Chondrocyte (in vitro differentiated cells): ENCODE measurements at places on chromosomes 3 and 15. TPM values are rescaled to one million over a fixed set of nuclear protein-coding genes. Genes with fewer than 3 reads are reported as not detected.

GRCh38 chr15:92848852-92849598, 51.1 kb upstream of the CHD2 start:
- no peak overlapping the region for H3K27ac ChIP-seq
- H3K4me1 ChIP-seq: peaks cover 24% of the 10 kb centered on the region
- H3K27me3 ChIP-seq: no peaks in the 10 kb centered on the region
- H3K4me3 ChIP-seq: no peak overlapping the region
- no peaks in the 10 kb centered on the region for H3K36me3 ChIP-seq

- peaks cover 10% of the 10 kb centered on the region for H3K36me3 ChIP-seq
- no peak overlapping the region for H3K4me3 ChIP-seq
- no peak overlapping the region for H3K27ac ChIP-seq
- no peaks in the 10 kb centered on the region for H3K27me3 ChIP-seq
These were observed 12.2 kb upstream of the SLC28A1 start for GRCh38 chr15:84872009-84872910.

GRCh38 chr3:7697548-7697947, 804.1 kb upstream of the LMCD1 start:
- H3K36me3 ChIP-seq: no peaks in the 10 kb centered on the region
- no peak for DNase-seq
- no peak overlapping the region for H3K4me3 ChIP-seq

DNA sequence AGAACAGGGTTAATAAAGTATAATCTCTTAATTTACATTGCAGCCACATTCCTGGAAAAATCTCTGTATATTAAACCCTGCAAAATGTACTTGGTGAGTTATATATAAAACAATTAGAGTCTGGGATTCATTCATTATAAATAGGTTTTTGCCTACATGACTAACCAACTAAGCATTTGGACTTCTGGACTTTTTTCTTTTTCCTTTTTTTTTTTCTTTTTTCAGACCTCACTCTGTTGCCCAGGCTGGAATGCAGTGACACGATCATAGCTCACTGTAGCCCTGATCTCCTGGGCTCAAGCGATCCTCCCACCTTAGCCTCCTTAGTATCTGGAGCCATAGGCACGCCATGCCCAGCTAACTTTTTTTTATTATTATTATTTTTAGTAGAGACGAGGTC, 4.5 kb downstream of the DNAJC13 start:
- peaks cover 53% of the 10 kb centered on the region for H3K4me1 ChIP-seq
- no peaks in the 10 kb centered on the region for H3K27me3 ChIP-seq
- no peak for DNase-seq
- H3K36me3 ChIP-seq: no peaks in the 10 kb centered on the region

DNA sequence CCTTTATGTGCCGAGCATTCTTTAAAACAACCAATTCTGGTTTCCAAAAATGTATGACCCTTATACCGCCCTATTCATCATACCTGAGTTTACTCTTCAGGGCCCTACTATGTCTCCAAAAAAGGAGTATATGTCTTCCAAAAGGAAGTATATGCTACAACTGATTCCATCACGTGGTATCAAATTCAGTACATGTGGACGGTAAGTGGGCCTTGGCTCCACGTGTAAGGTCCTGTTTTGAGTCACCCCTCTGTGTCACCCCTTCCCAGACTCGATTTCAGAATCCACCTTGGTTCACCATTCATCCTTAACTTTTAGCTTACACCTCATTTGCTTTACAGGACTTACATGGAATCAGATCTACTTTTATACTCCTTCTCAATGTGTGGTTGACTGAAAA, 37.8 kb downstream of the ABHD2 start:
- H3K36me3 ChIP-seq: peaks cover 5% of the 10 kb centered on the region
- no peak for DNase-seq
- no peaks in the 10 kb centered on the region for H3K27me3 ChIP-seq
- H3K4me3 ChIP-seq: no peak overlapping the region
- peaks cover 41% of the 10 kb centered on the region for H3K4me1 ChIP-seq

The SLMAP gene
- total RNA-seq: 105 to 116 TPM (median 116 TPM) in 3 replicates

The ALDH1A3 gene
- total RNA-seq: 0.51 to 0.55 TPM in 2 of 3 replicates, not detected in the other

DNA sequence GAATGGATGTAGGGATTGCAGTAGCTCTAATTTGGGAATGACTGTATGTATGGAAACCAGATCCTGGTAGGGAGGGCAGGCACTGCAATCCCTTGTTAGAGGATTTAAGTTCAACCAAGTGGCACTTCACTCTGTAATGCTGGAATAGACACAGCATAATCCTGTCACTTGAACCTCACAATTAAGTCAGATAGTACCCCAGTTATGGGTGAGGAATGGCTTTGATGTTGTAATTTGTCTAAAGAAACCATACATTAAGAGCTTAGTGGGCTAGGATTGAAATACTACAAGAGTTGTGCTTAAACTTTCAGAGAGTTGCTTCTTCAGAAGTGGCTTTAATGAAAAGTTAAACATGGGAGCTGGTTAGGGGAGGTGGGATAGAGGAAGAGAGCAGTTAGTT, 9.3 kb downstream of the RAB7A start:
- peaks cover 53% of the 10 kb centered on the region for H3K4me1 ChIP-seq
- H3K4me3 ChIP-seq: no peak overlapping the region
- no peak for DNase-seq
- no peaks in the 10 kb centered on the region for H3K36me3 ChIP-seq
- H3K27me3 ChIP-seq: no peaks in the 10 kb centered on the region

The CLDN1 gene
- total RNA-seq: 7.3 to 13.8 TPM (median 13.1 TPM) in 3 replicates

DNA sequence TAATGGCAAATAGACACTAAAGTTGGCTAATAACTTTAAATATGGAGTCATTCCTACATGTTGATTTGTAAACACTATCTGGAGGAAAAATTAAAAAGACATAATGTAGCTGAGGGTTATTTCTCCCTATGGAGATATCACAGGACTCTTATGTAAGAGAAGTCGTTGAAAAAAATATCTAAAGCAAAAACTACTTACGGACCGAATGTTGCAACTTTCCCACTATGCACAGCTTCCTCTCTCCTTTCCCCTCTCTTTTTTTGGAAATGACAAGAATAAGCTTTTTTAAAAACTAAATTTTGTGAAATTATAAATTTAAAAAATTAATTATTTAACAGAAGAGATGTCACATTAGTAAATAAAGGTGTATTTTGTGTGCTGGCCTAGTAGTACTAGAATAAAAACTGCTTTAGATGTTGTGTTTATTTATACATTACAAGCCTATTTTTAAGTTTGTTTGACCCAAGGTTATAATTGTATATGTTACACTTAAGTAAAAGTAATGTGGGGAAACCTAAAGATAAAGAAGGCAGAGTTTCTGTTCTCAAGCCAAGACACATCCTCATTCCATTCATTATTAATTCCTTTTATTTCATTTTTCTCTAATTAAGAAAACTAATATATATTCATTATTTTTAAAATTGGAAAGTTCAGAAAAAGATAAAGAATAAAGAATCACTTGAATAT, 20.7 kb upstream of the PPARG start:
- no peaks in the 10 kb centered on the region for H3K36me3 ChIP-seq
- H3K27me3 ChIP-seq: peaks cover 11% of the 10 kb centered on the region
- no peak for DNase-seq
- H3K4me1 ChIP-seq: no peaks in the 10 kb centered on the region
- no peak overlapping the region for H3K4me3 ChIP-seq

The MYH15 gene
- 0.05 to 0.17 TPM (median 0.05 TPM) in 3 replicates for total RNA-seq

- H3K4me3 ChIP-seq: no peak overlapping the region
- H3K4me1 ChIP-seq: no peaks in the 10 kb centered on the region
- H3K36me3 ChIP-seq: peaks cover 34% of the 10 kb centered on the region
- H3K27me3 ChIP-seq: no peaks in the 10 kb centered on the region
- H3K27ac ChIP-seq: no peak overlapping the region
These were observed 12.9 kb downstream of the TRIP4 start for GRCh38 chr15:64400583-64400982.

GRCh38 chr3:65338571-65338970, 650.8 kb upstream of the ADAMTS9 start:
- no peak overlapping the region for H3K27ac ChIP-seq
- peaks cover 2% of the 10 kb centered on the region for H3K36me3 ChIP-seq
- H3K27me3 ChIP-seq: peaks cover 20% of the 10 kb centered on the region
- no peak overlapping the region for H3K4me3 ChIP-seq
- peaks cover 10% of the 10 kb centered on the region for H3K4me1 ChIP-seq

The TICRR gene
- 2.2 to 3.5 TPM (median 2.4 TPM) in 3 replicates for total RNA-seq

DNA sequence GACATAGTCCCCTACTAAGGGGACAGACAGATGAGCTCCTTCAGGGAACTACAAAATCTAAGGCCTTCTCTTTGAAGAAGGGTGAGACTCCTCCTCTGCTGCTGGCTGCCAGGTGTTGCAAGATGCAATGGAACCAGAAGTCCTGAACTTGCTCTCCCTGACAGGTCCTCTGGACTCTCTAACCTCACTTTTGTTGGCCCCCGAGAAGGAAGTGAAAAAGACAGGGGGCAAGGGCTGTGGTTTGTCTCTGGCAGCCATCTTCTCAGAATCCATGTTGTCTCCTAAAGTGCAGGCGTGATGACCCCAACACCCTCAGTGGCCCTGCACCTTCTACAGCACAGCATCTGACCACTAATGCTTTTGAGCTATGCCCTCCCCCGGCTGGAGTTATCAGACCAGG, 292.5 kb downstream of the CHST2 start:
- no peaks in the 10 kb centered on the region for H3K27me3 ChIP-seq
- no peak overlapping the region for H3K4me3 ChIP-seq
- H3K4me1 ChIP-seq: no peaks in the 10 kb centered on the region
- H3K36me3 ChIP-seq: peaks cover 1% of the 10 kb centered on the region

The NOX5 gene
- total RNA-seq: not detected in 3 replicates

DNA sequence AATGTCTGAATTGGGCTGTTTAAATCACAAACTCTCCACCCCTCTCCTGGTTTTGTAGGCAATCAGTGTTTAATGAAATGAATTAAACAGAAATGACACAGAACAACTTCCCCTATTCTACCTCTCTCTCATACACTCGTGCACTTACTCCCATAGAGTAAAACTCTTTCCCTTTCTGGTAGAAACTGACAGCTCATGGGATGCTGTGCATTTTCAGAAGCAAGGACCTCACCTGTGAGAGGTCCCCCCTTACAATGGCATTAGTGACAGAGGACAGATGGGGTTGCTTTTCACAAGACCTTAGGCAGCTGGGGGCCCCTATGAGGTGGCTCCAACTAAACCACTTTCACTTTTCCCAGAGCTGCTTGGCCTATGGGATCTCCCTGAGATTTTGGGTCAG, 31.9 kb downstream of the PARP16 start:
- no peak overlapping the region for H3K27ac ChIP-seq
- H3K27me3 ChIP-seq: no peaks in the 10 kb centered on the region
- H3K4me1 ChIP-seq: no peaks in the 10 kb centered on the region

The NUDT16 gene
- total RNA-seq: 11.5 to 14.2 TPM (median 11.6 TPM) in 3 replicates

- H3K27me3 ChIP-seq: no peaks in the 10 kb centered on the region
- peaks cover 29% of the 10 kb centered on the region for H3K4me1 ChIP-seq
- no peak overlapping the region for H3K4me3 ChIP-seq
- no peak for DNase-seq
- no peak overlapping the region for H3K27ac ChIP-seq
- H3K36me3 ChIP-seq: peaks cover 8% of the 10 kb centered on the region
These were observed 2.1 kb downstream of the MYD88 start for GRCh38 chr3:38140326-38141172.

- H3K27me3 ChIP-seq: no peaks in the 10 kb centered on the region
- H3K4me1 ChIP-seq: peaks cover 7% of the 10 kb centered on the region
- no peaks in the 10 kb centered on the region for H3K36me3 ChIP-seq
These were observed 45.1 kb upstream of the RSL24D1 start for GRCh38 chr15:55241891-55242290.

The TNIK gene
- 16.9 to 18.7 TPM (median 17.5 TPM) in 3 replicates for total RNA-seq

The MAPK6 gene
- total RNA-seq: 45.2 to 60.1 TPM (median 59.0 TPM) in 3 replicates

- no peak overlapping the region for H3K27ac ChIP-seq
- H3K4me3 ChIP-seq: no peak overlapping the region
- H3K36me3 ChIP-seq: peaks cover 13% of the 10 kb centered on the region
- DNase-seq: no peak
These were observed 2.3 kb upstream of the EIF1B start for GRCh38 chr3:40307176-40307575.

- peaks cover 6% of the 10 kb centered on the region for H3K36me3 ChIP-seq
- H3K4me1 ChIP-seq: peaks cover 14% of the 10 kb centered on the region
- peaks cover 4% of the 10 kb centered on the region for H3K27me3 ChIP-seq
- H3K27ac ChIP-seq: no peak overlapping the region
- DNase-seq: no peak
These were observed 79.0 kb downstream of the ASB7 start for GRCh38 chr15:100681335-100681746.

DNA sequence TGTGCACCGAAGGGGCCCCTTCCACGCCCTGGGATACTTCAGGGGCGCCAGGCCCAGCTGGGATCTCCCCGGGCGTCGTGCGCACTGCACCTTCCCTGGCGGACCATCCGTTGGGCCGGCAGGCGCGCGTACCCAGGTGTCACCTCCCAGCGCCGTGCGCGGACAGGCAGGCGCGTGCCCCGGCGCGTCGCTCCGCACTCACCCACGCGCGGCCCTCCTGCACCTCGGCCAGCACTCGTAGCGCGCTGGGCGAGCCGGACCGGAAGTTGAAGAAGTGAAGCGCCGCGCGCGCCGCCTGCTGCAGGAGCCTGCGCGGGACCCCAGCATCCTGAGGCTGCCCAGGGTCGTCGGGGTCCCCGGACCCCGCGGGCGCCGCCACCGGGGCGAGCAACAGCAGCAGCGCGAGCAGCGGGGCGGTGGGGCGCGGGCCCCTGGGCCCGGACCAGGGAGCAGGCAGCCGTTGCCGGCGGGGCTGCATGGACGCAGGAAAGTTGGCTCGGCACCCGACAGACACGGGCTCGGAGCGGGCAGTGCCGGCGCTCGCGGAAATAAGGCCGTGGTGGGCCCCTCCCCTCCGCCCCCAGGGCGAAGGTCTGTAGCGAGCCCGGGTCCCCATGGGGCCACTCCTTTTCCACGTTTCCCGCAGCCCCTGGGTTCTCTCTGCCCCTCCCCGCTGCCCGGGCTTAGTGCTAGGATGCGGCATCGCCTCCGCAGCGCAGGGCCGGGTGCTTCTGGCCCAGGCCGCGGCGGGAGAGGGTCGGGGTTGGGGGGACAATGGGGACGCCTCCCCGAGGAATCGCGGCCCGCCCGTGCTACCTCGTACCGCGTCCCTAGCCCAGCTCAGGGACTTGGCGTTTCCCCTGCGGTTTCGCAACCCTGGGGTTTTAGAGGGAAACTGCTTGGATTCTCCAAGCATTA, at the start of gene RARRES1:
Gene RARRES1 (minus strand): TSS at position 520 of the 918 bp plus-strand sequence. CDS start 42 bp downstream, at position 478.
- peaks cover 8% of the 10 kb centered on the region for H3K36me3 ChIP-seq
- H3K4me1 ChIP-seq: peaks cover 10% of the 10 kb centered on the region
- no peak within 1 kb of the TSS for H3K27ac ChIP-seq
- H3K27me3 ChIP-seq: no peaks in the 10 kb centered on the region
- H3K4me3 ChIP-seq: peak within 1 kb of the TSS; percentile 55

GRCh38 chr15:89009080-89009479, 79.2 kb upstream of the ABHD2 start:
- H3K27me3 ChIP-seq: peaks cover 4% of the 10 kb centered on the region
- H3K36me3 ChIP-seq: no peaks in the 10 kb centered on the region
- no peaks in the 10 kb centered on the region for H3K4me1 ChIP-seq
- no peak overlapping the region for H3K4me3 ChIP-seq
- H3K27ac ChIP-seq: no peak overlapping the region
- no peak for DNase-seq
